ENCODE measurements at places on chromosomes 11 and 22. TPM values are rescaled to one million over a fixed set of nuclear protein-coding genes. Genes with fewer than 3 reads are reported as not detected.
A peak's percentile ranks its signal among the peaks of the same experiment; 100 is the strongest.

The OR52A5 gene
- total RNA-seq = not detected

DNA sequence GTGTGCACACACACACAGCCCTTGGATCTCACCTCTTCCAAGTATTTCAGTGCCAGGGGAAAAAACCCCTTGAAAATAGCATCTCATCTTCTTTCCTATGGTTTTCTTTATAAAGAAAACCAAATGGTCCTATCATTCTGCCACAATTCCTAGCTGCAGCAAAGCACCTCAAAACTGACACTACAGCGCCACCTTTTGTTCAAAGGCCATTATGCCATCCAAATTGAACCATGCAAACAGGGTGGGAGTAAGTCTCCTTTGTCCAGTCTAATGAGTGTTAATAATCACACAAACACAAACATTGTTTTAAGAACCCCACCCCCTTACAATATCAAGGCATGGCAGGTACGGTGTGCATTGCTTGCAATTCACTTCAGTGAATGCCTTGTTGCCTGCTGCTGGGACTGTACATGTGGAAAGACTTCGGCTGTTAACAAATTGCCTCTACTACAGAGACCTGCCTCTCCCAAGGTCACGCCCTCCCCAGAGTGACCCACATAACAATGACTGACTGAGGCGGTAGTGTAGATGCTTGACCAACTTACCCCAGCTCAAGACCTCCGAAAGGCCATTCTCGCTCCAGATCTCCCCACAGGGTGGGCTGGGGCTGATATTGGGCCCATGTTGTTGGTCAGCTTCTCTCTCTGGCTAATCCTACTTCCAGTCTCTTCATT lies 31.7 kb downstream of the FAM181B start:
- no peak for DNase-seq

The MRGPRX4 gene
- not detected for total RNA-seq

DNA sequence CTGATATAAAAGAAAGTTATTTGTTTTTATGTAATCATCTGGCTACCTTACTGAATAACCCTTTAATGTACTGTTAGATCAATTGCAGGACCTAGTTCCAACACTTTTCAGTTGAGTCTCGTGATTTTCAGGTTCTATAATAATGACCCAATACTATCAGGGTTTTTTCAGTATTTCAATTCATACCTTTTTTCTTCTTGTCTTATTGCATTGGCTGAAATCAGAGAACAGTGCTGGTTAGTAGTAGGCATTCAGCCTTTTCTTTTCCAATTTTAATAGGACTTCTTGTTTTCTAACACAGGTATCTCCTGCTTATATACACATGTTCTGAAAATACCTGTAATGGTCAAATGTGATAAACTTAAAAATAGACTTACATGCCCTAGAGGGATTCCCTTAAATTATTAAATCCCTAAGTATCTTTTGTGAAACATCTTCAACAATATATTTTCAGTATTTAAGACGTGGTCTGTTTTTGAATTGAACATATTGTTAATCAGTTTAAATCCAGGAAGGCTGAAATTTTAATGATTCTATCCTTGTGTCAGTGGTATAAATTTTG lies 13.6 kb downstream of the ZC3H12C start:
- DNase-seq = no peak

The ARHGAP8 gene
- 18.1 TPM for total RNA-seq

- no peak for DNase-seq
Measured at GRCh38 chr22:46259374-46259773, 3.8 kb downstream of the PKDREJ start.

GRCh38 chr11:19853016-19853415 lies 140.4 kb downstream of the NAV2 start:
- DNase-seq = no peak

The MMP3 gene
- not detected for total RNA-seq

GRCh38 chr11:67054836-67055523 lies 1.7 kb upstream of the RHOD start:
- DNase-seq = peak; percentile 81

- peak; percentile 35 for DNase-seq
Measured at GRCh38 chr11:120589376-120589775, 77.8 kb downstream of the GRIK4 start.

The PHOX2A gene
- total RNA-seq = not detected

- DNase-seq = no peak
Measured at GRCh38 chr22:29744902-29745301, 21.9 kb downstream of the ZMAT5 start.

The SMIM35 gene
- not detected for total RNA-seq

DNA sequence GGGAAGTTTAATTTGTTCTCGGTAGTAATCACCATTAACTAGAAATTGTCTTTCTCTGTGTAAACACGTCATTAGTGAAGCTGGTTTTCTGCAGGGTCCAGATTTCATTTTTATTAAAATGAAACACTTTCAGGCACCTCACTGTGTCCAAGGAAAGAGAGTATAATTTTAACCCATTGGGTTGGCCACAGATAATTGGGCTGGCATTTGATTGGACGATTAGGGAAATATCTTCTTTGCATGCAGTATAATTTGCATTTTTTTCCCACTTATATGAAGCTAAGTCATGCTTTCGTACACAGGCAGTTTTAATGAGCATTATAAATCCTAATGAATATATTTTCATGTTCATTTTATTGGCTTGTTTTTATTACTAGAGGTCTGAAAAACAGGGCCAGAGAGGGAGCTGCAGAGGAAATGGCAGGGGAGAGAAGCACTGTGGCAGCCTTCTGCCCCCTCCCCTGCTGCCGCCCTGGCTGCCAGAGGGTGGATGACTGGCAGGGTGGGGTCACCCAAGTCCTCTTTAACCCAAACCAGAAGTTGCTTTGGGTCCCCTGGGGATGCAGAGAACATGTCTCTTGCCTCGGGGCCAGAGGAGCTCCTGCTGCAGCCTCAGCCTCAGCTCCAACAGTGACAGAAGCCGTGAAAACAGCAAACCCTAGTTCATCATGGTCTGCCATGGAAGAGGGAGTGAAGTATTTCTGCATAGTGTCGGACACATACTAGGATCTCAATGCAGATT lies 93.9 kb downstream of the PKNOX2 start:
- DNase-seq = no peak

- no peak for DNase-seq
Measured at GRCh38 chr11:21635394-21636145, 557.3 kb upstream of the ANO5 start.

- no peak for DNase-seq
Measured at GRCh38 chr11:119673052-119673758, 55.8 kb downstream of the NECTIN1 start.

GRCh38 chr11:118699506-118700220 lies 20.2 kb upstream of the TREH start:
- no peak for DNase-seq

- no peak for DNase-seq
Measured at GRCh38 chr11:59766542-59767224, 11.5 kb downstream of the STX3 start.

The AIFM3 gene
- 5.7 TPM for total RNA-seq

The OR56A1 gene
- total RNA-seq = not detected

- DNase-seq = peak; percentile 83
Measured at GRCh38 chr11:64207256-64208085, 950 bp downstream of the FERMT3 start.

DNA sequence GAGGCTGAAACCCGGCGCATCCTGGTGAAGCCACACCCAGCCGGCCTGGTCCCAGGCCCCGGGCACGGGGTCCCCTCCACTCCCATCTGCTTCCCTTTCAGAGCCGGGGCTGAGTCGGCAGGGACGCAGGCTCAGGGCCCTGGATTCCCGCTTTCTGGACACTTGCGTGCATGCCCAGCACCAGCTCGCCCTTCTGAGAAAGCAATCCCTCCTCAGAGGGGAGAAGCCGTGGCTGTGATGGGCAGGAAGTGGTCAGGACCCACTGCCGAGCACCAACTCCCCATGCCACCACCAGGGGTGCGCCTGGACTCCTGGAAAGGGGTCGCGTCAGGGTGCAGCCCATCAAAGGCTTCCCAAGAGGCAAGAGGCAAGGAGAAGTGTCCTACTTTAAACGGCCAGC lies 15.1 kb downstream of the CDKN1C start:
- DNase-seq = no peak

- DNase-seq = no peak
Measured at GRCh38 chr11:131749101-131749500, 378.7 kb downstream of the NTM start.

GRCh38 chr11:2467695-2468055 lies 22.9 kb downstream of the KCNQ1 start:
- DNase-seq = peak; percentile 55

The CTSC gene
- total RNA-seq = 278 TPM

The OR4C13 gene
- not detected for total RNA-seq

DNA sequence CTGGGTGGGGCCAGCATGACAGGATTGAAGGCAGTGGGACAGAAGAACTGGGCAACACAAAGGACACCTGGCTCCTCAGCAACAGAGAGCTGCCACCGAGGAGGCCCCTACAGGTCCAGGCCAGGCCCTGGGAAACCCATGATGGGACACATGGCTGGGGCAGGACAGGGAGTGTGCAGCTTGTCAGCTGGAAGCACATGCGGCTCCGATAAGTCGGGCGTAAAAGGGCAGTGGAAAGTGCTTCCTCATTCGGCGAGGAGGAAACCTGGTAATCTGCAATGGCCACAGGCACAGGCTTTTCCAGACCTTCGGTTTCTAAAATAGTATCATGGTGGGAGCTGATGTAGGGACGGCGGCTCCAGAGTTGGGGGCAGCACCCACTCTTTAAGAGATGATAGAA lies 16.5 kb downstream of the GNAZ start:
- no peak for DNase-seq

DNA sequence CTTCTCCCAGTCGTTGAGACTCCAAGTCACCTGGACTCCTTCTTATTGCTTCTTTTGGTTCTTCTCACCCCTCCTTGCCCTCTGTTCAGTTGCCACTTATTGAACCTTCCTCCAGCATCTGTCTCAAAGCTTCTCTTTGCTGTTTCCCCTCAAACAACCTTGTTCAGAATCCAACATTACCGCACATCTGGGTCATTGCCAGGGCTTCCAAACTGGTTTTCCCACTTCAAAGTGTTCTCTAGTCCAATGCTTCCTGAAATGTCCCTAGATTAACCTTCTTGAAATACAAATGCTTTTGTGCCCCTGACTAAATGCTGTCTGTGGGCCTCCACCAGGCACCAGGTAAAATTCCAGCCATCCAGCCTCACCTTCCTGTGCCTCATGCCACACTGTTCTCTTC lies 100.8 kb upstream of the TTC12 start:
- no peak for DNase-seq

GRCh38 chr22:25482091-25482760 lies 82.2 kb upstream of the GRK3 start:
- no peak for DNase-seq

The XKR3 gene
- total RNA-seq = not detected

DNA sequence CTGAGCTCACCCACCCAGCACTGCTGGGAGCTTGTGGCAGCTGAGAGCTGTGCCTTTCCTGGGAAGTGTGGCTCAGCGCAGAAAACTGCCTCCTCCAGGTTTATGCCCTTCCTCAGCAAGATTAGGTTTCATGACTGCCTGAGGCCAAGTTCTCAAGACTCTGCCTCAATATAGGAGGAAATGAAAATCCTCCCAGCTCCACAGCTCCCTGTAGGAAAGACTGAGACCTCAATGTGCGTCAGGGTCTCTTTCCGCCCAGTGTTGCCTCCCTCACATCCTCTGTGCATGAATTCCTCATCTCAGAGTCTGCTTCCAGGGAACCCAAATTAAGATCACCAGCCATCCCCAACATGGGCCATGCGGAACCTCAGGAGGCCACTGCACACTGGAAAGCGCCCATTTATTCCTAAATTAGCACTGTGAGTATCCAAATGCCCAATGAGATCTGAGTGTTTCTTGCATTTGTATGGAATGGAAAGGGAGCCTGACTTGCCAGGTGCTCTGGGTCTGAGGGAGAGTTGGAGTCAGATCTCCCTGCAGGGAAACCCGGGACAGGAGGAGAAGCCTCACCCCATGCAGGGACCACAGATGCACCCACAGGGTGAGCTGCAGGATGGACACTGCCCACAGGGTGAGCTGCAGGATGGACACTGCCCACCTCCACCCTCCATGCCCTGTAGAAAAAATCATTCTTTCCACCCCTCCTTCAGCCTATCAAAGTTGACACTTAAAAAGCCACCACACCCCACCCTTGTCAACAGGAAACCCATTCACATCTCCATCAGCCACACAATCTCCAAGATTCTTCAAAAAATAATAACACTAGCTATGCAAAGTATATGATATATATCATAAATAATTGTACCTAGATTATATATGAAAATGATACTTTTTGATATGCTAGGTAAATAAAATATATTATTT lies 97.4 kb upstream of the IGLL5 start:
- DNase-seq = no peak

DNA sequence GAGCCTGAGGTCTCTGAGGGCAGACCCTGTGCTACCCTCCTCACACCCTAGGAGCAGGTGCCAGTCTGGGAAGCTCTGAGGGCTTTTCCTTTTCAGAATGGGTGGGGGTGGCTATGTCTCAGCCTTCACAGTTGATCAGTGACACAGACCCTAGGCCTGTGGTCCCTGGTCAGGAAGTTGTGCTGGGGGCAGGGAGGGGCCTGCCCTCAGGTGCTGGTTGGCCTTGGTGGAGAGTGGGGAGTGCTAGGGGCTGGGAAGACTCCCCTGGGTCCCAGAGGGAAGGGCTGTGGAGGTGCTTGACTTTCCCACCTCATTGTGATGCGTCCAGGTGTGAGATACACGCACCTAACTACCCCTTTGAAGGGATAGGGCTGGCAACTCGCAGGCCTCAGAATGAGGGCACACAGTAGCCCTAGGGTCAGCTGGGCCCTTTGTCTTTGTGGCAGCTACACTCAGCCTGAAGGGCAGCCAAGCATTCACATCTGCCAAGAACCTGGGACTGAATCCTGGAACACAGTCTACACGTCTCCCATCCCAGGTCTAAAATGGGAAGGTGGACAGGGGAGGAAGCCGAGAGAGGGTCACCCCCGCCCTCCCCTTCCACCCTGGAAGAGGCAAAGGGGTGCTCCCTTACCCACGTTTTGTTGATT lies 31.2 kb upstream of the ATXN10 start:
- peak; percentile 18 for DNase-seq

The TRIM34 gene
- total RNA-seq = 10.4 TPM

The MS4A6A gene
- 112 TPM for total RNA-seq

DNA sequence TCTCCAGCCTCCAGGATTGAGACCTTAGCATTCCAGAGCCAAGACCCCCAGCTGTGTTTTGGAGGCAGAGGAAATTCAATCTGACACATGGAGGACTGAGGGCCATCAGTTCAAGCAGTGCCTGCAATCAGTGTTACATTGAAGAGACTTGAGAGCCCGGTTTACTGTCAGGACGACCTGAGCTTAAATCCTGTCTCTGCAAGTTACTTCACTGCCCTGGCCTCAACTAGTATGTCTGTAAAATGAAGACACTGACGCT lies 35.1 kb downstream of the TRIM29 start:
- no peak for DNase-seq

The SNX32 gene
- not detected for total RNA-seq

The NCR3LG1 gene
- 5.6 TPM for total RNA-seq

The HTR3B gene
- total RNA-seq = not detected

- peak; percentile 77 for DNase-seq
Measured at GRCh38 chr11:68099474-68100405, 21.4 kb downstream of the CHKA start.

The MFNG gene
- total RNA-seq = 53.5 TPM

- peak; percentile 79 for DNase-seq
Measured at GRCh38 chr22:37410174-37411055, 16.9 kb downstream of the ELFN2 start.

- no peak for DNase-seq
Measured at GRCh38 chr22:42697542-42698013, 23.1 kb downstream of the A4GALT start.

The VSIG10L2 gene
- total RNA-seq = not detected

The TRAPPC4 gene
- total RNA-seq = 44.6 TPM

GRCh38 chr11:3893311-3893710 lies 37.8 kb downstream of the STIM1 start:
- DNase-seq = no peak
